CD4-positive, alpha-beta T cell treated with Interleukin-15 for 4 hours (primary cell): ENCODE measurements at places on chromosomes 5 and 9.

GRCh38 chr9:112439171-112439570, 47.5 kb upstream of the KIAA1958 start:
- no peak for DNase-seq

DNA sequence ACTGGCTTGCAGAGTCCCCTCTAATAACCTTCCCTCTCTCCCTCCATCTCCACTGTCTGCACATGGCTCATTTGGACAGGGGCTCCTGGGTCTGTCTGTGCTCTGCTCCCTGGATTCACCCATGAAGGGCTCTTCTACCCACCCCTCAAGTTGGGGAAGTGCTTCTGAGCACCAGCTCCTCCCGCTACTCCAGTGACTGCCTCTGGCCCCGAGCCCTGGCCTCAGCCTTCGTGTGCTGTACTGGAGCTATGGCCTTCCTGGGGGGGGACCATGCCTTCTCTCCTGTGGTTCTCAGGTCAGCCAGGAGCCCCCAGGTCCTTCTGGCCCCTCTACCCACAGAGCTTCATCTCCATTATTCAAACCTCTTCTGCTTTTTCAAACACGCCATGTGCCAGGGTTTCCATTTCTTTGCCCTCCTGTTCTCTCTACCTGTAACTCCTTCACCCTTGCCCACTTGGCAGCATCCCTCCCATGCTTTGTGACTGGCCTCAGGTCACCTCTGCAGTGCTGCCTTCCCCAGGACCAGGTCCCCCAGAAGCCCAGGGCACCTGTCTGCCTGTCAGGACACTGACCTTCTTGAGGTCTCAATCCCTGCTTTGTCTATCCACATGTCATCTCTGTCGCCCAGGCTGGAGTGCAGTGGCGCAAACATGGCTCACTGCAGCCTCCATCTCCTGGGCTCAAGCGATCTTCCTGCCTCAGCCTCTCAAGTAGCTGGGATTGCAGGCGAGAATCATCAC, 9.5 kb downstream of the SH3PXD2B start:
- no peak for DNase-seq

DNA sequence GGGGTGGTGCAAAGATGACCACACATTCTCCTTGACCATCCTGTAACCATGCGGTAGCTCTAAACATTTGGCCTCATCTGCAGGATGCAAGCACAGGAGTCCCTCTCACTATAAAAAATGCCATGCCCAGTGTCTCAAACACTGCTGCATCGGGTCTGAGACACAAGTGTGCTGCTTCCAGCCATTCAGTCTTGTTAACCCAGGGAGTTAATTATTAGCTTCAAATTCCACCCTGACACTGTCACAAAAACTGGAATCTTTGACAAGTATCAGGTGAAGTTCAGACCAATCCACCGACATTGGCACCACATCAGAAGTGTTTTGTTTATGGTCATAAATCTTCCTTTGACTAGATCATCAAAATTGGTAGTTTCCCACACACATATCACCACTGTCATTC, 119.1 kb upstream of the RASEF start:
- no peak for DNase-seq

GRCh38 chr9:108811944-108812343, 43.8 kb downstream of the ACTL7B start:
- DNase-seq: no peak
